ENCODE measurements at places on chromosomes 4 and X. TPM values are rescaled to one million over a fixed set of nuclear protein-coding genes. Genes with fewer than 3 reads are reported as not detected.

The GASK1B gene
- total RNA-seq = 13.8 TPM

The EGF gene
- 67.2 TPM for total RNA-seq

The AR gene
- total RNA-seq = 0.43 TPM

The SPP1 gene
- 1,351 TPM for total RNA-seq

DNA sequence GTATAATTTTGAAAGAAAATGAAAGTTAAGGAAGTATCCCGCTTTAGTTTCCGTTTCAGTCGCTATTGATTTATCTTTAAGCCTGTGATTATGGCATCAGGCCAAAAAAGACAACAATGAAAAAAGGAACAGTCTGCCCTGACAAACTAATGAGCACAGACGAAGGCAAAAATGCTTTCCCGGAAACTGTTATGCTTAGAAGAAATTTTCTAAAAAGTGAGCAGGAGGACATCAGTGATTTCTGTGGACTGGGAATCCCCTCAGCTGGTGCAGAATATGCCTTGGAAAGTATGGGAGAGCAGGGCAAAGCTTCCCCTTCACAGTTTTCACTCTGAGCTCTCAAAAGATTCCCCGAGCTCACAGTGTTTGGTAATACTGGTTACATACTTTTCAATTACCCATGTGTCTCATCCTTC, 5.1 kb upstream of the CXCL10 start:
- H3K4me1 ChIP-seq = no peaks in the 10 kb centered on the region
- peak overlapping the region; percentile 42 for H3K27ac ChIP-seq
- DNase-seq = no peak
- H3K36me3 ChIP-seq = no peaks in the 10 kb centered on the region
- peak overlapping the region; percentile 37 for H3K4me3 ChIP-seq
- H3K27me3 ChIP-seq = no peaks in the 10 kb centered on the region

- H3K4me3 ChIP-seq = no peak overlapping the region
- H3K36me3 ChIP-seq = no peaks in the 10 kb centered on the region
- no peaks in the 10 kb centered on the region for H3K4me1 ChIP-seq
- no peak for DNase-seq
These were observed 393.6 kb downstream of the GPAT3 start for GRCh38 chr4:83929550-83929949.

DNA sequence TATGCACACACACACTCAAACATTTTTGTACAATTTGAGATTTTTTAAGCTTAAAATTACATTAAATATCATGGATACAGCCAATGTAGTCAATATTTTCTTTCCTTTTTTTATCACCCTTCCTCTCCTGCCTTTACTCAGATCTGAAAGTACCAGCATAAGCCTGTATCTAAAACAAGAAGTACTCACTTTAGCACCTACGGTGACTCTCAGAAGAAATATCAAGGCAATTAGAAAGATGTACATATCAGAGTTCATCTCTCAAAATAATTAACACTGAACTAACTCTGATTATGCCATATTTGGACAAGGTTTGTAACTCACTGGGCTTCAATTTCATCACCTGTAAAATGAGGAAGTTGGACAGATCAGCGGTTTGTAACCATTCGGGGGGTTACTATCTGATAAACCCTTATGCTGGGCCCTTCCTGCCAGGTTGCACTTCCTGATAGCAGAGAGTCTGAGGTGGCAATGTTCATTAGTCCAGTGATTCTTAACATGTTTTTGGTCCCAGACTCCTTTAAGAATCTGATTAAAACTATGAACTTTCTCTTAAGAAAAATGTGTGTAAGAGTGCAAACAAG, 5.7 kb upstream of the GPR174 start:
- no peak overlapping the region for H3K4me3 ChIP-seq
- DNase-seq = no peak
- H3K36me3 ChIP-seq = no peaks in the 10 kb centered on the region
- no peaks in the 10 kb centered on the region for H3K4me1 ChIP-seq

DNA sequence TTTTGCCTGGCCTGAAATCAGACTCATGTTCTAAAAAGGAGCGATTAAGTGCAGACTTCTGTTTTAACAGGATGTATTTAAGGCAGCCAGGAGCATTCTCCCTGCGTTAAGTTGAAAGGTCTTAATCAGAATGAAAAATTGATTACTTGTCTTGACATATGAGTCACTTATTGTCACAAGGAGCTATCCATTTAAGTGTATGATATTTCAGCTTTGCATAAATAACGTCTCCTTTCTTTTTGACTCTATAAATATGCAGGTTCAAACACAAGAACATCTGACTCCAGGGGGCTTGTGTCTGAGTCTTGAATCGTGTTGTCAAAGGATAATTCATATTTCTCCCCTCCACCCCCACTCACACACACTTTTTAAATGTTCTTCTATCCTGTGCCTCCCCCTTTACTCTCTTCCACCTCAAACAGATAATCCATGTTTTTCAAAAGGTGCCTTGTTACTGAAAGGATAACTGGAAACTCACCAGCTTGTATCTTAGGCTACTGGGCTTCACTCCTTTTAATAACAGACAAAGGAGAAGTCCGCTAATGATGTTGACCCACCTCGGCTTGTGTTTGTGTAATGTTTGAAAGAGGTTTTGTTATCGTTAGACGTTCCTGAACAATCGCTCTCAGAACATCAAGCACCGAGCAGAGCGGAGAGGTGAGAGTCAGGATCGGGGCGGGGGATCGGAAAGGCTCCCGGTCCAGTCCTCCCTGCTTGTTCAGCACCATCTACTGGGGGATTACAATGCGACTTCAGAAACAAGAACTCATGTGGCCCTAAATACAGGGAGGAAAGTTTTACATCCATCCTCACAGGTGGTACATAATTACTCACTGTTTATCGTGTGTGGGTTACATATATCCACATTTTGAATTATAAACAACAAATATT, 107.5 kb upstream of the RPL34 start:
- DNase-seq = no peak
- no peak overlapping the region for H3K27ac ChIP-seq
- H3K4me1 ChIP-seq = no peaks in the 10 kb centered on the region
- no peaks in the 10 kb centered on the region for H3K27me3 ChIP-seq

DNA sequence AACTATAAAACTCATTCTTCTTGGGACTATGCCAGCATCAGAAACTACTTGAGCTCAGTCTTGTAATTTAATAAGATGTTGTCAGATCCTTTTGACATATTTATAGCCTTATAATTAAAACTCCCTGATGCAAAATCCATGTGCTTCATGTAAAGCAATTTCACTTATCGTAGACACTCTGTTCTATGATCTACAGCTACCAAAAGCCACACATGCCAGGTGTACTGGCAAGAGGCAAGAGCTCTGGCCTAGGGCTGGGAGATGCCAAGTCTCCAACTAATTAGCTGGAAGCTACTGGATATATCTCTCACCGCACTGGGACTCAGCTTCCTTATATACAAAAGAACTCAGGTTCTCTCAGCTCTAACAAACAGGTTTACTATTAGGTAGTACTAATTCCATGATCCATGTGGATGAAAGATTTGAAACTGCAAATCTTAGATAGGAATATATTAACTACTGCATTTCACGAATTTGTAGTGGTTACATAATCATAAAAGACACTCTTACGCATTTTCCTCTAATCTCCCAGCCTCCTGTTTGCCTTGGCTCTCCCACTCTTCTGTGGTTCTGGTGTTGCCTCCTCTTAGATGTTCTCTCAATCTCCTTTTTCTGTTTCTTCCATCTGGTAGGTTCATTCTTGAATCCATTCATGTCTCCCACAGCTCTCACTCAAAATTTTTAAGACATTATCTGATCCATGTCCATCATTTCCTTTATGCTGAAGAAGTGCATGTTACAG, 103.0 kb downstream of the HHIP start:
- peaks cover under 1% of the 10 kb centered on the region for H3K4me1 ChIP-seq
- H3K27me3 ChIP-seq = no peaks in the 10 kb centered on the region
- no peak for DNase-seq
- H3K27ac ChIP-seq = no peak overlapping the region
- no peaks in the 10 kb centered on the region for H3K36me3 ChIP-seq
- no peak overlapping the region for H3K4me3 ChIP-seq

- no peak overlapping the region for H3K4me3 ChIP-seq
- H3K27ac ChIP-seq = no peak overlapping the region
- H3K36me3 ChIP-seq = no peaks in the 10 kb centered on the region
- no peak for DNase-seq
- H3K27me3 ChIP-seq = no peaks in the 10 kb centered on the region
- H3K4me1 ChIP-seq = no peaks in the 10 kb centered on the region
These were observed 63.9 kb downstream of the FHDC1 start for GRCh38 chr4:153000076-153000420.

GRCh38 chr4:3829956-3830773, 64.0 kb downstream of the ADRA2C start:
- H3K4me1 ChIP-seq = no peaks in the 10 kb centered on the region
- DNase-seq = no peak
- H3K27me3 ChIP-seq = no peaks in the 10 kb centered on the region
- no peaks in the 10 kb centered on the region for H3K36me3 ChIP-seq
- H3K4me3 ChIP-seq = no peak overlapping the region

DNA sequence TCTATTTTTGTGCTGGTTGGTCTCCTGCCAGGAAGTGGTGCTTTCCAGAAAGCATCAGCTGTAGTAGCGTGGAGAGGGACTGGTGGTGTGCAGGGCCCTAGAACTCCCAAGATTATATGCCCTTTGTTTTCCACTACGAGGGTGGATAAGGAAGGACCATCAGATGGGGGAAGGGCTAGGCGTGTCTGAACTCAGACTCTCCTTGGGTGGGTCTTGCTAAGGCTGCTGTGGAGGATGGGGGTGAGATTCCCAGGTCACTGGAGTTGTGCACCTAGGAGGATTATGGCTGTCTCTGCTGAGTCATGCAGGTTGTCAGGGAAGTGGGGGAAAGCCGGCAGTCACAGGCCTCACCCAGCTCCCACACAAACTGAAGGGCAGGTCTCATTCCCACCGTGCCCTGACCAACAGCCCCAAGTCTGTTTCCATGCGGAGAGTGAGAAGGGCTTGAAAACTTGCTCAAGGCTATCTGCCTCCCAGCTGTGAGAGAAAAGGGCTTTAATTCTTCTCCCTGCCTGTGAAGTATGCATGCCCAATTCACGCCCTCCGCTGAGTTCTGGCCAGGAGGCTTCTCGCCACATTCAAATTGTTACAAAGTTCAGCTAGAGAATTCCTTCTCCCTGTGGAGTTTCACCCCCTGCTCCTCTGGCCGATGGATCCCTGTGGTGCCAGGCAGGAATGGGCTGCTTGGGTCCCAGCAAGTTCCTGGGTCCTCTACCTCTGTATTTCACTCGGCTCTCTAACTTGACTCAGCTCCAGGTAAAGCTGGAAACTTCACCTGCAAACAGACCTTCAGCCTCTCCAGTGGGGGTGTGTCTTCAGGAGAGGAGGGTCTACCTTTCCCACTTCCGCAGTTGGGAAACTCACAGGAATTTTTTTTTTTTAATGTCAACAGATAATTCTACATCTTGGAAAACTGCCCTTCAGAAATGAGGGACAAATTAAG, 7.7 kb upstream of the CSTF2 start:
- peaks cover 11% of the 10 kb centered on the region for H3K27me3 ChIP-seq
- no peak overlapping the region for H3K4me3 ChIP-seq
- H3K27ac ChIP-seq = no peak overlapping the region
- no peak for DNase-seq
- H3K36me3 ChIP-seq = no peaks in the 10 kb centered on the region

GRCh38 chr4:67744561-67745283, 9.5 kb downstream of the GNRHR start:
- no peaks in the 10 kb centered on the region for H3K4me1 ChIP-seq
- no peak overlapping the region for H3K4me3 ChIP-seq
- no peak for DNase-seq
- H3K27me3 ChIP-seq = no peaks in the 10 kb centered on the region
- no peak overlapping the region for H3K27ac ChIP-seq
- H3K36me3 ChIP-seq = no peaks in the 10 kb centered on the region

GRCh38 chr4:105838082-105838481, 57.2 kb upstream of the NPNT start:
- H3K4me3 ChIP-seq = no peak overlapping the region
- DNase-seq = no peak
- H3K36me3 ChIP-seq = no peaks in the 10 kb centered on the region
- no peaks in the 10 kb centered on the region for H3K4me1 ChIP-seq
- no peaks in the 10 kb centered on the region for H3K27me3 ChIP-seq

DNA sequence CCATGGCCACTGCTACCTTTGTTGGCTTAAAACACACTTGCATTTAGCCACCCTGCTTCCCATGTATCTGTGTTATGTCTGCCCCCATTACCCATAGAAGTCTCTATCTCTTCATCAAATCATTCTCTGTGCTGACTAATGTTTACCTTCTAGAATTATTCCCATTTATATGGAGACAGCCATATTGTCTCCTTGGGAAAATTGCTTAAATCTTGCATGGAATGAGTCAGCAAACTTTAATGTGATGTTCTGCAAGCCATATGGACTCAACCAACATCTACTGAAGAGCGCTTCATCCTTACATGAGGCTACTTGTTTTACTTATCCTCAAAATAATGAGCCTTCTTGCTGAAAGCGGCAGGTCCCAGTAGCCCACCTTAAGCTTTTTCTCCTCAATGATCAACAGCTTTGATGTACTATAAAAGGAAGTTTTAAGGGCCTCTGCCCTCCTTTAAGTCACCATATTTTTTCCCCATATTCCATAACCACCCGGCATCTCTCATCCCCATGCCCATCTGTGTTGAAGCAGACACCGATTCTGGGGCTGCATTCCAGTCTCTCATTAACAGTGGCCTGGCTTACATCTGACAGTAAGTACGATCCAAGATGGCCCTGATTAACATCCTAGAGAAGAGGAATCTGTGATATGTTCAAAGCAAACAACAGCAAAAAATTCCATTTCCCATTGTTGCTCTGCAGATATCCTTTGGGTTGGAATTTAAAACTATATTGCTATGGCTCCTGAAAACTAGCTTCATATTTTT, 130.4 kb downstream of the ARHGAP6 start:
- H3K4me1 ChIP-seq = no peaks in the 10 kb centered on the region
- no peak overlapping the region for H3K27ac ChIP-seq
- no peak overlapping the region for H3K4me3 ChIP-seq
- H3K36me3 ChIP-seq = no peaks in the 10 kb centered on the region

DNA sequence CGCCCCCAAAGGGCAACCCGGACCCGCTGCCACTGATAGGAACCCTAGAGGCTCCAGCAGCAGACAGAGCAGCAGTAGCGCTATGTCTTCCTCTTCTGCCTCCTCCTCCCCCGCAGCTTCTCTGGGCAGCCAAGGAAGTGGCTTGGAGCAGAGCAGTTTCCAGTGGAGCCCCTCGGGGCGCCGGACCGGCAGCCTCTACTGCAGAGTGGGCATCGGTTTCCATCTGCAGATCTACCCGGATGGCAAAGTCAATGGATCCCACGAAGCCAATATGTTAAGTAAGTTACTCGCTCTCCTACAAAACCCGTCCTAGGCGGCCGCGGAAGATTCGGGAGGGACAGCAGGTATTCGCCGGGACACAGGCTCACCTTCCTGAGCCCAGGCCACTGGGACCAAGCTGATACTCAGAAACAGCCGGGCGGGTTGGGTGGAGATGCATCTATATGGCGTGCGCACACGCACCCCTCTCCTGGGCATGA, 477 bp downstream of the FGF5 start:
- no peaks in the 10 kb centered on the region for H3K36me3 ChIP-seq
- no peaks in the 10 kb centered on the region for H3K4me1 ChIP-seq
- no peaks in the 10 kb centered on the region for H3K27me3 ChIP-seq
- H3K27ac ChIP-seq = no peak overlapping the region
- no peak for DNase-seq

DNA sequence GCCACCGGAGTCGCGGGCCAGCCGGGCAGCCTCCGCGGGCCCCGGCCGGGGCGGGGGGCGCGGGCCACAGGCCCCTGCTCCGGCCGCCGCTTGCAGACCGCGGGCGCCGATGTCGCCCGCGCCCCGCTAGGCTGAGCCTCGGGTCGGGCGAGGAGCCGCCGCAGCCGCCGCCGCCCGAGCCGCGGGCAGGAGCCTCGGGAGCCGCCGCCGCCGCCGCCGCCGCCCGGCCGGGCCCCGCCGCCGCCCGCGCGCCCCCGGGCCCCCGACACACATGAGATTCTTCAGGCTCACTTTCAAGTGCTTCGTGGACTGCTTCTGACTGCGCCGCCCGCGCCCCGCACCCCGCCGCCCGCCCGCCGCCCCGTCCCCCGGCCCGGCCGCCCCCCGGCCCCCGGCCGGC, 345 bp downstream of the SLC6A8 start:
- H3K4me1 ChIP-seq = no peaks in the 10 kb centered on the region
- no peaks in the 10 kb centered on the region for H3K36me3 ChIP-seq
- no peaks in the 10 kb centered on the region for H3K27me3 ChIP-seq
